ENCODE measurements at places on chromosomes 16 and 17. TPM values are rescaled to one million over a fixed set of nuclear protein-coding genes. Genes with fewer than 3 reads are reported as not detected.

- no peak for DNase-seq
Observed at GRCh38 chr17:81002409-81003361, 11.0 kb downstream of the CHMP6 start.

KREMEN2 gene
- total RNA-seq: 0.08 TPM

DNA sequence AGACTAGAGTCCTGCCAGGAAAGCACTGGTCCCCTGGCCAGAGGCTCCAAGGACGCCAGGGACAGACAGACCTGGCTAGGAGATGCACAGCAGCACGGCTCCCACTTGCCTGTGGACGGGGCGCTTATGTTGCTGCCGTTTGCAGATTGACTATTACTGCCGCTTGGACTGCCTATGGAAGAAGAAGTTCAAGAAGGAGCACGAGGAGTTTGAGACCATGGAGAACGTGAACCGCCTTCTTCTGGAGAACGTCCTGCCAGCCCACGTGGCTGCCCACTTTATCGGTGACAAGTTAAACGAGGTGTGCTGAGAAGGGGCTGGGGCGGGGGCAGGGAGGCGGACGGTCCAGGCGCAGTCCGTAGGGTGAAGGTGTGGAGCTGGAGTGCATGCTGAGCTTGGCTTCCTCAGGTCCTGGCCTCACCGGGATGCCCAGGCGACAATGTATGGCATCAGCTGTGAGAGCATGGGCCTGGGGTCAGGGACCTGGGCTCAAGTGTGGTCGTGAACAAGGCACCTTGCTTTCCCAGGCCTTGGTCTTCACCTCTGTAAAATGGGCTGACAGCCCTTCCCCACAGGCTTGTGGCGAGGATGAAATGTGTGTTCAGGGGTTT lies 45.6 kb downstream of the ADCY7 start:
- no peak for DNase-seq

- peak; percentile 54 for DNase-seq
Observed at GRCh38 chr17:9517396-9517795, 58.2 kb downstream of the STX8 start.

SERPINF2 gene
- 1.3 TPM for total RNA-seq

DNA sequence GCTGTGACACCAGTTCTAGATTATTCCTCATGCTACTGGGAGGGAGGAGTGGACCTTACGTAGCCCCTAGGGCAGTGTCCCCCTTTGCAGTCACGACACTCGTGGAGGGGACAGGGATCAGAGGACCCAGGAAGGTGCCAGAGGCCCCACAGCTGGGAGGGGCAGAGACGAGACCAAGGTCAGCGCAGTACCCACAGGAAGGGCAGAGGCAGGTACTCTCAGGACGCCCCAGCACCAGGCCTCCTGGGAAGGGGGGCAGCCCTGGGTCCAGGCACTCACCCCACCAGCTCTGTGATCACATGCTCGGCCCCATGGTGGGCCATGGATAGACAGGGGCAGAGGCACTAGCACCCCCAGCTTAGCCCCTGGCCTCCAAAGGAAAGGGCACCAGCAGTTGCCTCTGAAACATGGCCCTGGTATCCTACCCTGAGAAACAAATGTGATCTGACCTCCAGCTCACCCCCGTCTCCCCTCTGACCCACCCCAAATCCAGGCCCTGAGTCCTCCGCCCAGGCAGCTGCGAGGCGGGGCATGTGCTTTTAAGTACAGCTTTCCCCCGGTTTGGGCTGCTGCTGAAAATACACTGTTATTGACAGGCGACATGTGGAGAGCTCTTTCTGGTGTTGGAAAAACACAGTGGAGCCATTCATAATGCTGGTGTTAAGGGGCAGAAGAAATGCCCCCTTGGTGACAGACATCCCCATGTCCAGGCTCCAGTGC lies 361.9 kb downstream of the C16orf95 start:
- no peak for DNase-seq

GRCh38 chr17:27558842-27559505 lies 72.0 kb upstream of the LGALS9 start:
- no peak for DNase-seq

All from activated CD4-positive, alpha-beta T cell treated with anti-CD3 and anti-CD28 coated beads, Interleukin-2, amount 10 ng/mL, durations not matched to agents 7 days and 5 days (primary cell).